ENCODE measurements at places on chromosomes 4 and X.

DNA sequence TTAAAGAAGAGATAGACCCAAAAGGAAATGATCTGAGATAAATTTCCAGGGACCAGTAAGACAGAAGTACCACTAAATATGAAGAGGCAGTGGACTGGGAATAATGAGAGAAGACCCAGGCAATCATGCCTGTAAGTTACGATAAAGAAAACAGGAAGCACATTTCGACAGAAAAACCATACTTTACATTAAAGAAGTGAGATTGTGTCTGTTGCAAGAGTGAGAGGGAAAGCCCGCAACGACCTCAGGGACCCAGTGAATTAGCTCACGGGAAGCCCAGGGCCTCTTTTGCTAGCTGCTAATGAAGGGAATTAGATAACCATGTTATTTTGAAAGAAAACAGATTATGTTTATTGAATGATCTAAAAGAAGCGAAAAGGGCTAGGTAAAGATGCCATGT, 28.9 kb upstream of the ACSL1 start:
- DNase-seq: no peak

- DNase-seq: no peak
These were observed 371.8 kb downstream of the FSTL5 start for GRCh38 chr4:161791796-161792556.

- DNase-seq: no peak
These were observed 27.9 kb upstream of the PAPSS1 start for GRCh38 chr4:107747748-107748486.

DNA sequence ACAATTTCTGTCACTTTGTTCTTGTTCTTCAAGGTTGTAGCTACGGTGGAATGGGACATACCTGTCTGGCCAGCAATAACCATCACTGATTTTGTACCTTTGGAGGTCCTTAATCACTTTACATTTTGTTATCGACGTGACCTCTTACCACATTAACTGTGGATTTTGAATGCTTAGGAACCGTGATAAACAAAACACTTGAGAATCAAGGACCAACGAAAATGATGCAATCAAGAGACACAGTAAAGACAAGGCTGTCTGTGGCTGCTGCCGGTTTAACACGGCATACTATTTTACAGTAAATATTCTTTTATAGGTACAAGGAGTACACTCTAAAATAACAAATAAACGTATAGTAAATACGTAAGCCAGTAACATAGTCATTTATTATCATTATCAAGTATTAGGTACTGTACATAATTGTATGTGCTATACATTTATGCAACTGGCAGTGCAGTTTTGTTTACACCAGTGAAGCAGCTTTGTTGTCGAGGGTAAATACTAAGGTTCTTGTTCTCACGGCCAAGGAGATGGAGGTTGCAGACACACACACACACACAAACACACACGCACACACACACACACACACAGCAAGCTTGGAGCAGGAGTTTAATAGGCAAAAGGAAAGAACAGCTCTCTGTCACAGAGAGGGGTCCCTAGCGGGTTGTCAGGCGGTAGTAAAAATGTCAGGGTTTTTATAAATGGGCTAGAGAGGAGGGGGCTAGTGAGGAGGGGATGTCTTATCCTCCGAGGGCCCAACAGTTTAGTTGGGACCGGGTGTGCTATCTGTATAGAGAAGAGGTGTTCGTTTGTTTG, 194.7 kb upstream of the CXorf51B start:
- no peak for DNase-seq

DNA sequence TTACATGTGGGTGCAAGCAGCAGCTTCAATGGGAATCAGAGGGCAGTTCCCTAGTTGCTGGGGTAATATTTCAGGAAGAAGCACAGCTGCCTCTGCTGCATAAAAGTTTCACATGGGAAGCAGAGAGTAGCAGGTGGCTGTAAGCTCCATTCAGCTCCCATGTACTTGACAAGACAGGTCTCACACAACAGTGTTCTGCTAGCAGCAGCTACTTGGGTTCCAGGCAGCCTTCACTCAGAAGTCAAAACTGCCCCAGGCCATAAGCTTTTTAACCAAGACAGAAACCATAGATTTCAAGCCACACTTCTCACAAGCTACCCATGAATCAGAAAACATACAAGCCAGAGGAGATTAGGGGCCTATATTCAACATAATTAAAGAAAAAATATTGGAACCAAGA, 41.4 kb upstream of the SPIN2A start:
- DNase-seq: no peak

- no peak for DNase-seq
These were observed 332.5 kb upstream of the ZFP42 start for GRCh38 chr4:187663076-187663475.

- no peak for DNase-seq
These were observed 12.7 kb upstream of the ABLIM2 start for GRCh38 chr4:8171266-8171665.

GRCh38 chr4:47933840-47934239, 19.5 kb upstream of the NFXL1 start:
- no peak for DNase-seq

DNA sequence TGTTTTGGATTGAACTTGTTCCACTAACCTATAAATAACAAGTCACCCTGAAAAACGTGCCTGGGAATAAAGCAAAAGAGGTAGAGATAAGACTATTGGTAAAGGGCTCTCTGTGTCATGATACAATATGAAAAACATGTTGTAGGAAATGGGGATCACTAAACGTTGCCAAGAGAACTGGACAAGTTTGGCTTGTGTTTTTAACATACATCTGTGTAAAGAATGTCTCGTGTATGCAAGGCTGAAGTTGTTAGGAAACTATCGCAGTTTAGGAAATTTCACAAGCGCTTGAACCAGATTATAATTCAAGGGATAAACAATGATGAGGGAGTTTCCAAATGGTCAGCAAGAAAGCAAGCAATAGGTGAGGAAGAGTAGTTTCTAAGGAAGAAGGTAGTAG, 655.8 kb downstream of the PCDH7 start:
- DNase-seq: no peak

DNA sequence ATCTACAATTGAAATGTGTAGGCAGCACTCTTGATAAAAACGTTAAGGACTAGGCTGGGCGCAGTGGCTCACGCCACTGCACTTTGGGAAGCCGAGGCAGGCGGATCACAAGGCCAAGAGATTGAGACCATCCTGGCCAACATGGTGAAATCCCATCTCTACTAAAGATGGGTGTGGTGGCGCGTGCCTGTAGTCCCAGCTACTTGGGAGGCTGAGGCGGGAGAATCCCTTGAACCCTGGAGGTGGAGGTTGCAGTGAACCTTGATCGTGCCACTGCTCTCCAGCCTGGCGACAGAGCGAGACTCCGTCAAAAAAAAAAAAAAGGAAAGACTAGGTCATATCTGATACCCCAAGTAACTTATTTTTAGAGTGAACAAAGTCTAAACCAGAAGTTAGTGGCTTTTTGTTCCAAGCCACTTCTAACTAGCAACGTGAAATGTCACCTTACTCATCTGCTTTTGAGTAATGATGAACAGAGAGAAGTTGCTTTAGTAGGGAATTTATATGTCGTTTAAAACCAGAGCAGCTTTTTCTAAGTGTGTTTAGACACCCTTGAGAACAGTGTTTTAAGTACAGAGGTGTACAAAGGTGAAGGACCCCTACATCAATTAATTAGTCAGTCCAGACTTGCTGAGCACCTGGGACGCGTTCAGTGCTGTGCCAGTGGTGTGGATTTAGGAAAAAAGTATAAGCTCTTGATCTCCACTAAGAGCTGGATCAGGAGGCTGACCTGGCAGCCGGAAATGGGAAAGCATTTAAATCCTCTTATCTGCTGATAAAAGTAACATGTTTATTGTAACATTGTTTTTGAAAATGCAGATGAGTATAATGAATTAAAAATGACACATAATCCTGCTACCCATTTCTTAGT, 23.5 kb downstream of the SPRY1 start:
- DNase-seq: no peak

- DNase-seq: no peak
These were observed 8.6 kb downstream of the LANCL3 start for GRCh38 chrX:37580080-37580479.

DNA sequence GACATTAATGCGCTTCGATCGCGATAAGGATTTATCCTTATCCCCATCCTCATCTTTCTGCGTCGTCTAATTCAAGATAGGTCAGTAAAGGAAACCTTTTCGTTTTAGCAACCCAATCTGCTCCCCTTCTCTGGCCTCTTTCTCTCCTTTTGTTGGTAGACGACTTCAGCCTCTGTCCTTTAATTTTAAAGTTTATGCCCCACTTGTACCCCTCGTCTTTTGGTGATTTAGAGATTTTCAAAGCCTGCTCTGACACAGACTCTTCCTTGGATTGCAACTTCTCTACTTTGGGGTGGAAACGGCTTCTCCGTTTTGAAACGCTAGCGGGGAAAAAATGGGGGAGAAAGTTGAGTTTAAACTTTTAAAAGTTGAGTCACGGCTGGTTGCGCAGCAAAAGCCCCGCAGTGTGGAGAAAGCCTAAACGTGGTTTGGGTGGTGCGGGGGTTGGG, 528 bp upstream of the FGF2 start:
- DNase-seq: no peak

DNA sequence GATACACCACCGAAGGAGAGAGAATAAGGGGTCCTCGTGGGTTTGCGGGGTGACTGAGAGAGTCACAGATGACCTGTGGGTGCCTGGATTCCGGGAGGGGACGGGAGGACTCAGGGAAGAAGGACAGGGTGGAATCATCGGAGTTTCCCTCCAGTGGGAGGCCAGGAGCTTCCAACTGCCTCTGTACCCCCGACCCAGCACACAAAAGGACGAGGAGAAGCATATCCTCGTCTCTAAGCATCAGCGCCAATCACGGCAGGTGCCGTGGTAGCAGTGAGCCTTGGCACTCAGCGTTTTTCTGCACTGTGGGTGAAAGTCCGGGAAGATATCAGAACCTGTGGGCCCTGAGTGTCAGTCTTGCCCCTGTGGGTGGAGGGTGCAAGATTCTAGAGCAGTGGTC, 62.0 kb downstream of the ASMT start:
- no peak for DNase-seq

DNA sequence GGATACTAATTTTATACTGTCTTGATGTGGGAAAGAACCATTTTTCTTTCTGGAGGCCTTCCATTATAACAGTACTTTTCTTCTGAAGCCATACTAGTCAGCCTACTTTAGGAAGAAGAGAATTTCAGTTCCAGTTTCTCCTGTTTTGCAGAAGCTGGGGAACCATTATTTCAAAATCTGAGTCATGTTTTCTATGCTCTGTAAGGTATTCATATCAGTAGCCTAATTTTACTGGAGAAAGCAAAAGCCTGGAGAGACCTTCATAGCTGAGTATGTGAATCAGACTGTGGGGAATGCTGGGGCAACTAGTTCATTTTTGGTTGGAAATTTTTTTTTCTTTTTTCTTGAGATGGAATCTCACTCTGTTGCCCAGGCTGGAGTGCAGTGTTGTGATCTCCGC, 22.4 kb downstream of the AFF1 start:
- DNase-seq: no peak

- no peak for DNase-seq
These were observed 423.3 kb downstream of the MAGEE1 start for GRCh38 chrX:76850851-76851250.

GRCh38 chr4:48043504-48043903, 26.9 kb downstream of the NIPAL1 start:
- DNase-seq: no peak

DNA sequence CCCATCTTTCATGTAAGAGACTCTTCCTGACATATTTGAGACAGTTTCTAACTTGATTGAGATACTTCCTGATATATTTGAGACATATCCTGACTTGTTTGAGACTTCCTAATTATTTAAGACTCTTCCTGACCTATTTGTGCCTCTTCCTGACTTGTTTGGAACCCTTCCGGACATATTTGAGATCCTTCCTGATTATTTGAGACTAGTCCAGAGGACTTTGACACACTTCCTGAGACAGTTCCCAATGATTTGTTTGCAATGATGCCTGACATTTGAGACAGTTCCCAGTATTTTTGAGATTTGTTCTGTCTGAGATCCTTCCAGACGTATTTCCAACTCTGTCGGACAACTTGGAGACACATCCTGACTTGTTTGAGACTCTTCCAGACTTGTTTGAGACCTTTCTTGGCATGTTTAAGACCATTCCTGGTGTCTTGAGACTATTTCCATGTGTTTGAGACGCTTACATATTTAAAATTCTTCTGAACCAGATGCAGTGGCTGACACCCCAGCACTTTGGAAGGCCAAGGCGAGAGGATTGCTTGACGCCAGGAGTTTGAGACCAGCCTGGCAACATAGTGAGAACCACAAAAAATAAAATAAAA, 118.9 kb upstream of the USP9X start:
- no peak for DNase-seq

GRCh38 chr4:26490111-26490959, at the start of gene CCKAR:
Gene CCKAR, minus strand, starts transcription at chr4:26490484. Its CDS starts 217 bp downstream, at chr4:26490267.
- DNase-seq: no peak

DNA sequence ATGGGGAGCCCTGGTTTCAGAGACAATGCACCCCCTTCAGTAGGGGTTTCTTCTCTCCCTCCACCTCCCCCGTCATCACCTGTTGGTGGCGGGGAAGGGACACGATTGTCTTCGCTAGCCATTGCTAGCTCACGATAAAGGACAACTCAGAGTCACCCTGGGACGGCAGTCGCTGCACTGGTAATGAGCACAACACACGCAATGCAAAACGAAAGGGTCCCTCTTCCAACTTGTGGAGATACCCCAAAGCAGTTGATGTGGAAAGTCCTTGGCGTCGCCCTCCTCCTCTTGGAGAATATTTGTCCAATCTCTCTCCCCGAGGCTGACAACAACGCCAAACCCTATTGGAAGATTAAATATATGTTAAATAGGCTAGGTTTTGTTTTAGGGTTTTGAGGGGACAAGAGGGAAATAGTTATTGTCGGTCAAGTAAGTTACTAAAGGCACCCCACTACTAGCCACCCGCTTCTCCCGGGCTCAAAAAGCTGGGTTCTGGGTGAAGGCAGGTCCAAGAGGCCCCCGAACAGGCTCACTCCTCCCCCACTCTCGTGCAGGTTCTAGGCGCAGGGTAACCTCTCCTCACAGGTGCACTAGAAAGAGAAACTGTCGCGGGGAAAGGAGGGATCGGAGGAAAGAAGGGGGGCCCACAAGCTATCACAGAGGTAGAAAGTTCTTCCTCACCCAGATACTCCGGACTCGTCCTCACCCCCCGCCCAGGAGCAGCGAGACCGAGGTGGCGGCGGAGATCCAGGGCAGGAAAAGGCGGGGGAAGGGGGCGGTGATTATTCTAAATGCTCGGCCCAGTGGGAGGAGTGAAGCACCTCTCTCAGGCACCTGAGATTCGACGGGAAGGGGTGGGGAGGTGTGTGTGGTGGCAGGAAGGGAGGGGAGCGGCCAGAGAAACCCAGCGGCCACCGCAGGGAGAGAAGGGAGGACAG, at the start of gene LRBA:
Gene LRBA (minus strand): TSS at position 764 of the 938 bp plus-strand sequence. CDS start 642 bp downstream, at position 122.
- DNase-seq: no peak

Measured in cortex of kidney (tissue), 1 donor.